ENCODE measurements at places on chromosomes 3 and 15.

GRCh38 chr3:138861798-138862197, 27.1 kb upstream of the PIK3CB start:
- DNase-seq, result no peak

DNA sequence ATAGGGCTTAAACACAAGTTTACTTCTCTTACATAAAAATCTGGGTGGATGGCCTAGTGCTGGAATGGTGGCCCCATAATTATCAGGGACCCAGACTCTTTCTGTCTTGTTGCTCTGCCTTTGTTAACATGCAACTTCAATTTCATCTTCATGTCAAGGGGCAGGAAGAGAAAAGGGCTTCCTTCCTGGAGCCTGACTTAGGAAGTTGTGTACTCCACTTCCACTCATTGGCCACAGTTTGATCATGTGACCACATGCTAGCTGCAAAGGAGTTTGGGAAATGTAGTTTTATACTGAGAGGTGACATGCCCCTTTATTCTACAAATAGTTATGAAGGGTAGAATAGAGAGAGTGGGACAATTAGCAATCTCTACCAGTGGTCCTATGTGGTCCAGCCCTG, 39.3 kb downstream of the RHCG start:
- DNase-seq, result no peak

DNA sequence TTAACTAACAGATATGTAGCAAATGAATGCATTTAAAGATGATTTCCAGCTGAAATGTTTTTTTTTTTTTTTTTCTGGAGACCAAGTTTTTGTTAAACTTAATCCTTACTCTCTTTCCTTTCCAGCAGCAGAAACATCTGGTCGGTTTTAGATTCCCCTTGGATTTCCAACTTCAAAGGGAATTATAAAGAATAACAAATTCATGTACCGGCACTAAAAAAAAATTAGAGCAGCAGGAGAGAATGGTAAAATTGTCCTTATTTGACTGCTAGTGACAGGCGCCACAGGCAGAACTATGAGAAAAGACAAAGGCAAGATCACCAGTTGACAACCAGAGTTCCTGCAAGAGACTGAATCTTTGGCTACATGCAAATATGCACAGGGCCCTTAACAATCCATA, 393.3 kb downstream of the TIGIT start:
- no peak for DNase-seq

- DNase-seq, result no peak
Observed at GRCh38 chr3:97658668-97659285, 105.8 kb upstream of the ARL6 start.

- no peak for DNase-seq
Observed at GRCh38 chr3:171393032-171393744, 67.0 kb downstream of the TNIK start.

GRCh38 chr15:42707068-42707467, 29.9 kb downstream of the CDAN1 start:
- DNase-seq, result no peak

GRCh38 chr3:13655061-13655913, 106.4 kb downstream of the FBLN2 start:
- peak; percentile 87 for DNase-seq

- DNase-seq, result peak; percentile 92
Observed at GRCh38 chr15:99450896-99451358, 114.9 kb upstream of the MEF2A start.

DNA sequence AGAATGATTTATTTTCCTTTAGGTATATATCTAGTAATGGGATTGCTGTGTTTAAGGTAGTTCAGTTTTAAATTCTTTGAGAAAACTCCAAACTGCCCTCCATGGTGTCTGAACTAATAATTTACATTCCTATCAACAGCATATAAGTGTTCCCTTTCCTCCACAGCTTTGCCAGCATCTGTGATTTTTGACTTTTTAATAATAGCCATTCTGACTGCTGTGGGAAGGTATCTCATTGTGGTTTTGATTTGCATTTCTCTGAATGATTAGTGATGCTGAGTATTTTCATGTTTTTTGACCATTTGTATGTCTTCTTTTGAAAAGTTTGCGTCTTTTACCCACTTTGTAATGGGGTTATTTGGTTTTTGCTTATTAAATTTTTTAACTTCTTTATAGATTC, 571.6 kb upstream of the CCDC54 start:
- DNase-seq, result no peak

- no peak for DNase-seq
Observed at GRCh38 chr3:146493761-146494160, 24.4 kb upstream of the PLSCR2 start.

DNA sequence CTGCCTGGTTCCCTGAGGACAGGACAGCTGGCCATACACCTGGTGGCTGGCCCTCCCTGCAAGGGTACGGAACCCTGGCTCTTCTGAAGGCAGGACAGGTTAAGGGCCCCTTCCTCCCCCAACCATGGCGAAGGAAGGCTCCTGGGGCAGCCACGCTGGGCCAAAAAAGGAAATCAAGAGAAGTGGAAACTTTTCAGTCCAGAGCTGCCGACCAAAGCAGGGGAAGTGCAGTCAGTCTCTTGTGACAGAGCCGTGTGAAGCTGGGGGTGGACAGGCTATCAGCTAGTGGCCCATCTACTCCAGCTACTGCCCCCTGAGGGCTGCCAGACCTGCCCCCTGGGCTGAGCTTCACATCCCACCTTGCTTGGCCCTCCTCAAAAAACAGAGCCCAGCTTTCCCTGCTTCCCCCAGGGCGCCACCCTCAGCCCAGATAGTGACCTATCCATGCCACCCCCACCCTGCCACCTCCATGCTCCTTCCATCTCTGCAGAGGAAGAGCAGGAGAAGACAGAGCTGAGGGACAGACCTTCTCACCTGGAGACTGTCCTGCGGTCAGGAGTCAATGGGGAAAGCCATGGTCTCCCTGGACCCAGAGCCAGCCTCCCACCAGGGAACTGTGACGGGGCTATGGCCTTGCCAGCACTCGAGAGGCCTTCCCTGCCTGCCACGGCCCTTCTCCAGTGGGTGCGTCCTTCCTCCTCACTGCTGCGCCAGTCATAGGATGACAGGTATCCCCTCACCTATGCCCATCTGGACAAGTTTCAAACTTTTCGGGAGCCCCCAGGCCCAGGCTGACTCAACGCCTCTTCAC, 4.6 kb downstream of the SEMA7A start:
- no peak for DNase-seq

DNA sequence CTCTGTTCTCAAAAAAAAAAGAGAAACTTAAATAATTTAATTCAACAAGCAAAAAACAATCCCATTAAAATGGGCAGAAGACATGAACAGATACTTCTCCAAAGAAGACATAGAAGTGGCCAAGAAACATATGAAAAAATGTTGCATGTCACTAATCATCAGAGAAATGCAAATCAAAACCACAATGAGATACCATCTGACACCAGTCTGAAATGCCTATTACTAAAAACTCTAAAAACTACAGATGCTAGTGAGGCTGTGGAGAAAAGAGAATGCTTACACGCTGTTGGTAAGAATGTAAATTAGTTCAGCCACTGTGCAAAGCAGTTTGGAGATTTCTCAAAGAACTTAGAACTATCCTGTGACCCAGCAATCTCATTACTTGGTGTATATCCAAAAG, 382.9 kb downstream of the OTOL1 start:
- no peak for DNase-seq

DNA sequence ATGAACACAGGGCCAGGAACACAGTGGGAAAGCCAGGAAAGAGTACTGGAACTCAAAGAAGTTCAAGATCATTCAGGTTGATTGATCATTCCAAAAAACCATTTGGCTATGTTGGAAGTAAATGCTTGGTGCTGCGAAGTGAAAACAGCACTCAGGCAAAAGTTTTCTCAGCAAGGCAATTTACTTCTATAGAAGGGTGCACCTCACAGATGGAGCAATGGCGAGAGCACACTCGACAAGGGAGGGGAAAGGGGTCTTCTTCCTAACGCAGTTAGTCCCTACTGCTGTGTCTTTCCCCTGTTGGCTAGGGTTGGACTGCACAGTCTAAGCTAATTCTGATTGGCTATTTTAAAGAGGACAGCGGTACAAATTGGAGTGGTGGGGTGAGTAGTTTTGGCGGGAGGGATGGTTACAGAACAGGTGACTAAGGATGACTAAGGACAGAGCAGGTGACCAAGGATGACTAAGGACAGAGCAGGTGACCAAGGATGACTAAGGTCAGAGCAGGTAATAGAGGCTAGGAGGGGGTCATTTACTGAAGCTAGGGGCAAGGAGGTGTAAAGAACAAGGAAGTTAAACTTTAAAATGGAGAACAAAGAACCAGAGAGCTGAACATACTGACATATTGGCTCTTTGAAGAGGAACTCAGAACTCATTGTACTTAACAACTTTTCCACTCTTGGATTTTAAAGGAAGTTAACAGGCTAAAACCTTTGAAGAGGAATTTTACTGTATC, 43.3 kb downstream of the HOMER2 start:
- DNase-seq, result no peak

DNA sequence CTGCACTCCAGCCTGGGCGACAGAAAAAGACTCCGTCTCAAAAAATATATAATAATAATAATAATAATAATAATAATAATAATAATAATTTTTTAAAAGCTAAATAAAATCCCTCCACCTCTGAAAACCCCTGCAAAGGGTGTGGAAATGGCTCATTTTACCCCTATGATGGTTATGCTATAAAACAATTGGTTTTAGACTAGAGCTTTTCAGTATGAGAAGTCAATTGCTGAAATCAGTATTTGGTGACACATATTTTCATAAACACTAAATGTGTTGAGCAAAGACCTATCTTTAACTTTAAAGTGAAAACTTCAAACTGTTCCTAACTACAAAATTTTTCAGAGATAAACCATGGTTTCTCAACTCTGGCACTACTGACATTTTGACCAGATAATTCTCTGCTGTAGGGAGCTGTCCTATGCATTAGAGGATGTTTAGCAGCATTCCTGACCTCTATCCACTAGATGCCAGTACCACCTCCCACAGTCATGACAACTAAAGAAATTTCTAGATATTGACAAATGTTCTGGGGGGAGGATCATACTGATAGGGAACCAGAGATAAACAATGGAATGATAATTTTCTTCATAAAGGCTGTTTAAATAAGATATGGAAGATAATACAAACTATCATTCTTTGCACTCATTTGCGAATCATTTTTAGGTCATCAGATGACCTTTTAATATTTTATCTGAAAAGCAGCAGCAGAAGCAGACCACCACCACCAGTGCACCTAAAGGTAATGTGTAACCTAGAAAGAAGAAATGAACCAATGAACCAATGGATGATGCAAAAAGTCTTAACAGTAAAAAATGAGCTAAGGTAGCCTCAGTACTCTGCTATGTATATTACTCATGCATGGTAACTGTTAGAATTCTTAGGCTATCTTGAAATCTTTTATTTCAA, 13.8 kb downstream of the PTPN9 start:
- no peak for DNase-seq

DNA sequence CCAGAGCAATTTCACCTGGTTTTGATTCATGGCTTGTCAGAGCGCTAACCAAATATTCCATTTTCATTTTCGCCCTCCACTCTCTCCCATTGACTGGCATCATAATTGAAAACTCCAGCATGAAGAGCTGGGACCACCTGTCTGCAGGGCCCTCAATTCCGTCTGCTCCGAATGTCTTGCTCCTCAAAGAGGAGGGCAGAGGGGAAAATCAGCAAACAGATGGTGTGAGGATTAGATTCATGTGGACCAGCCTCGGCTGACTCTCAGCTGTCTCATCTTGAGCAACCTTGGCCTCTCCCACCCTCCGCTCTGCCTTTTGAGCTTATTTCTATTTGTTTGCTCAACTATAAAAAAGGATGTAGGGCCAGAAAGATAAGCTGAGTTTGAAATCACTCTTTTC, 512.2 kb upstream of the PPP2R3A start:
- no peak for DNase-seq

DNA sequence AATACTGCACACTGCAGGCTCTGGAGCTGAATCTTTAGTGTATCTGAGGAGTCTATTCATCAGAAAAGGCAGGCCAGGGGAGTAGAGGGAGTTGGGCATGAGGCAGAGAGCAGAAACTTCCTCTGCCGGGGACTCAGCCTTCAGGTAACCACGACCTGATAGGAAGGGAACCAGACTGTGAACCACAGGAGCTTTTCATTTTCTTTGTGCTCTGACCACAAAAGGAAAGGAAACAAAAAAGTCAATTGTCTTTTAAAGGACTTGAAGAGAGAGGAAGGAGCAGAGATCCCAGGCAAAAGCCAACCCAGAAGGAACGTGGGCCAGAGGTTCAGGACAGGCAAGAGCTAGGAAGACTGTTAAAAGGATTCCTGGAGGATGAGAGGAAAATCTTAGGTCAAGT, 573.3 kb downstream of the EPHB1 start:
- no peak for DNase-seq

DNA sequence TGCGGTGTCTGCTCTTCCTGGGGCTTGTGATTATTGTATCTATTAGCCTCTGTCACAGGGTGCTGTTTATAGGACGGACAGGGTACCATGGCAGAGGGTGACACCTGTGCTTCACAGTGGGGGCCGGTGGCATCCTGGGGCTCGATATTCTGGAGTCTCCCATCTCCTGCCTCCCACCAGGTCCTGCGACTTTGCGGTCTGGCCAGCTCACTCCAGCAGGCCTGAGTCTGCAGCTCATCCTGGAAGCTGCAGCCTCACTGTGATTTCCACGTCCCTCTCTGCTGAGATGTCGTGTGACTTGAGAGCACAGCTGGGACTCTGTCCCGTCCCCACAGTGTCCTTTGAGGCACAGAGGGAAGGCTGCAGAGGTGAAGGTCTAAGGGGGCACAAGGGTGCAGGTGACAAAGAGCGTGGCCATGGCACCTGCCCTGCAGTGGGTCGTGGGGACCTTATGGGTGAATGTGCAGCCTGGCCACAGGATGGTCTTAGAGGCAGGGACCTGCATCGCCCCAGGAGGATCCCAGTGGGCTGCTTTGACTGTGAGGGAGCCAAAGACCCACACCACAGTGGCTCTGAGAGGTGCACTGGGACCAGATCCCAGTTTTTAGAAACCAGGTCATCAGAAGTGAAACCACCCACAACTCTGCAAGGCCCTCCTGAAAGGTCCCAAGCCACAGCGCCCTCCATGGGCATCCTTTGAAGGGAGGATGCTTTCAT, 172.8 kb downstream of the KLF13 start:
- DNase-seq, result peak; percentile 19

DNA sequence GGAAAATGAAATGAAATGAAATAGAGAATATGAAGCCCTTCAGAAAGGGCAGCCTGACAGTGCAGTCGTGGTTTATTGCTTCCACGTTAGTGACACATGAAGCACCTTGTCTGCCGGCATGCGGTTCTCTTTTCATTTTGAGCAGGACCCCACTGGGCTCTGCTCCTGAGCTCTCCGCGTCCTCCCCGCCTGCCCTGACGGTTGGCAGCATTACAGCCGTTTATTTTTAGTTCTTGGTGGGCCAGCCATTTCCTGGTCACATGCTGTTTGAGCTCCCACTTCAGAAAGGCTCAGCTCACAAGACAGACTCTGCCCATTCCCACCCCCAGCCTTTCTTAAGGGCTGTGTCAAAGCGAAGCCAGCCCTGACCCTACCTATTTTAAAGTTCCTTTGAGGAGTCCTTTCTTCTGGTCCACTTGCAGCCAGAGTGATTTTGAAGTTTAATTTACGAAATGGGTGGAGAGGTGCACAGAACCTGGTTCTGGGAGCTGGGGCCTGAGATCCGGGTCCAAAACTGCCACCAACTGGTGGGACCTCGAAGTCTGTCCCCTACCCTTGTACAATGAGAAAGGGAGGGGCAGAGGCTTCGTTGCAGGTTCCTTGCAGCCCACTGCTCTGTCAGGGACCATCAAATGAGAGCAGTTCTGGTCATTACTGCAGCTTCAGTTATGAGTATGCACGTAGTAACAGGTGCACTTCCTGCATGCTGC, 60.1 kb downstream of the MGLL start:
- DNase-seq, result peak; percentile 72

- DNase-seq, result peak; percentile 100
Observed at GRCh38 chr3:133573054-133573628, 345 bp upstream of the CDV3 start.

All from right cardiac atrium (tissue), 5 donors.